ENCODE measurements at places on chromosomes 16 and 17.

DNA sequence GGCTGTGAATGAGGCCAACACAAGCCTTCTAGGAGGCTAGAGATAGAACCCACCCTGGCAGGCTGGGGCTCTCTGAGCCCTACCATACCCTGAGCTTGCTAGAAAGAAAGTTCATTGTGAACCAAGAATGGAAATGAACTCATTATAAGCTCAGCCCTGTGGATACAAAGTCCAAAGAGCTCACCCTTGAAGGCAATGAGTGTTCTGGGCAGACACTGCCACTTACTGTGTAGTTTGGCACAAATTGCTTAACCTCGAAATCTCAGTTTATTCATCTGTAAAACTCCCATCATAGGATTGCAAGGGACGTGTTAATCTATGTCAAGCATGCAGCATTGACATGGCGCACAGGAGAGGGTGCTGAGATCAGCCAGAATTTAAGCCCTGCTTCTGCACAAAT, 5.5 kb downstream of the KDM8 start:
- no peak for DNase-seq

- DNase-seq = no peak
Observed at GRCh38 chr17:3659541-3660111, 8.8 kb downstream of the TAX1BP3 start.

DNA sequence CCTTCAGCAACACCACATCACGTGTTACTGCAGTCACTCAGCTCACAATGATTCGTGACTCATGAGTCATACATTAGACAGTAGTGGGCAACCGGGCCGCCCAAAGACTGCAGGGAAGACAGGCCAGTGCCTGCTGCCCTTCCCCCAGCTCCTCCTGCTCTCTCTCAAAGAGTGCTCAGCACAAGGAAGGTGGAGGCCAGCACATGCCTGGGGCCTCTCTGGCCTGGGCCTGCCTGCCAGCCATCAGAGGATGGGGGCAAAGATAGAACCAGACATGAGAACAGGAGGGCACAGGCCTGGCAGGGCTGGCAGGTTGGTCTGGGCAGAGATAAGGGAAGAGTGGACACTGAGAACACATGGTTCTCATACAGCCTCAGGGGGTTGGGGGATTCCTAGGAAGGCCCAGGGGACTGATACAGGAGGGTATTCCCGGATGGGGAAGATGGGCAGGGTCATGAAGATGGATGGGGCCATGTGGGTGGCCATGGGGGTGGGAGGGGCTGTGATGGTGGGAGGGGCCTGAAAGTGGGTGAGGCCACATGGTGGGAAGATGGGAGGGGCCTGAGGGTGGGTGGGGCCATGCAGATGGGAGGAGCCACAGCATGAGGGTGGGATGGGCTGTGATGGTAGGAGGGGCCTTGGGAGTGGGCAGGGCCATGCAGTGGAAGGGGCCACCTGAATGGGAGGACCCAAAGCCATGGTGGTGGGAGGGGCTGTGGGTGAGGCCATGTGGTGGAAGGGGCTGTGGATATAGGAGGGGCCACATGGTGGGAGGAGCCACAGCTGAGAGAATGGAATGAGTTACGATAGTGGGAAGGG, 29.0 kb downstream of the KATNB1 start:
- DNase-seq = peak; percentile 14

GRCh38 chr16:1310832-1311200, 1.4 kb downstream of the UBE2I start:
- DNase-seq = no peak

- no peak for DNase-seq
Observed at GRCh38 chr17:66299711-66300110, 2.7 kb upstream of the PRKCA start.

DNA sequence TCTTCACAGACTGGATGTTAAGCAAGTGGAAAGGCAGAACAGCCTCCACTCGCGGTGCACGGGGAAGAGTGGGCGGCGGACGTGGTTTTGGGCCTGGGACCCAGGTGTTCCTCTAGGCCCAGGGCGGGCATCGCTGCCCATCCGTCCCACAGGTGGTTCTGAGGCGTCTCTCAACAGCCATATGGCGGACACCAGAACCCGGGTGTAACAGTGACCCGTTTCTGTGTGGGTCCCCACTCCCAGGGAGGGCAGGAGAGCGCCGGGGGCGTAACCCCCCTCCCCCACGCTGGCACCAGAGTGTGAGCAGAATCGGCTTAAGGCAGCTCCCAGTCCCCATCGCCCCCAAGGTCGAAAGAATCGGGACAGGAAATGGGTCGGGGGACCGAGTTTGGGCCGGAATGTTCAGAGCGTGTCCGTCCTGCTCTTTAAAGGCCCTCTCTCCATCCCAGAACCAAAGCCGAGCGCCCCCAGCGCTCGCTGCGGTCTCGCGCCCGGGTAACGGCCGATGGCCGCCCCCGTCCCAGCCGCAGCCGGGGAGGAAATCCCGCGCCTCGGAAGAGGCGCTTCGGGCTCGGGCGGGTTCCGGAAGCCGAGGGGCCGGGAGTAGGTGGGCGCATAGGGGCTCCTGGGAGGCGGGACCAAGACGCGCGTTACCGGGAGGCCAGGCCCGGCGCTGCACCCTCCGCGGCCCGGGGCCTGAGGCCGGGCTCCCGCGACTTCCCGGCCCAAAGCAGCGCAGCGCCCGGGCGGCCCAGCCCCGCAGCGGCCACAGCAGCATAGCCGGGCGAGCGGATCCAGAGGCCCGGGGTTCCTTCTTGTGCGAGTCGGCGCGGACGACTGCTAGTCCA, at the start of gene TK2:
TK2 (minus strand) TSS at position 839 of the 848 bp plus-strand sequence; CDS start at position 778, 61 bp downstream.
- DNase-seq = peak; percentile 39

- no peak for DNase-seq
Observed at GRCh38 chr16:78543023-78543422, 443.6 kb downstream of the WWOX start.

DNA sequence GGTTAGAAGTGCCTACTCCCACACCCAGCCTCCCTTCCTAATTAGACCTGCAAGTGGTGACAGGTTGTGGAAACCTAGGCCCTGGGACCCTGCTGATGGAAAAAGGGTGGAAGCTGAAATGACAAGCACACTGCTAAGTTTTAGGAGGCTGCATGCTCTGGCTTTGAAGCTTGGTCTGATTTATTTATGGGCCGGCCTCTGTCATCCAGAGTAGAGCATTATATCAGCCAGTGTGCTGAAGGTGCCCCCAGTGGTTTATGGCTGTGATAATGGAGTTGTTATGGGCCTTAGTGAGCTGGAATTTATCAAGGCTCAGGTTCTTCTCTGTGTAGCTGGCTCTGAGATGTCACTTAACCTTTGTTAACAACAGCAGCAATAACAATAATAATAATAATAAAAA, 142.6 kb downstream of the UTP18 start:
- no peak for DNase-seq

GRCh38 chr16:72989579-72990551, 58.1 kb downstream of the ZFHX3 start:
- no peak for DNase-seq

- no peak for DNase-seq
Observed at GRCh38 chr17:65820306-65820705, 258.9 kb upstream of the AXIN2 start.

DNA sequence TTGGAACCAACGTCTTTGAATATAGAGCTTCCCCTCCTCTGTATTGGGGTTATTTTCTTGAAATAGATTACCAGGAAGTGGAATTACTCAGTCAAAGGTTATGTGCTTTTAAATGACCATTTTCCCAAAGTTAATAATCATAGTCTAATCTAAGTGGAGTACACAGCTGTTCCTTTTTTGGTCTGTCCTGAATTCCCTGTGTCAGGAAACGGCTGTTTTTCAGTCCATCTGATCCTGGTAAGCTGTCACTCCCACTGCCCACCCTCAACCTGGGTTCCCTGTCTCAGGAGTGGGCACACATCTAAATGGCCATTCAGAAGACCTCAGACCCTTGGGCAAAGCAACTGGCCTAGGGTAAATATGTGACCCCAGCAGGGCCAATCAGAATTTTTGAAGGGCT, 57.6 kb upstream of the KSR1 start:
- no peak for DNase-seq

GRCh38 chr16:23320693-23321092, 18.6 kb downstream of the SCNN1B start:
- no peak for DNase-seq

GRCh38 chr17:61505846-61506627, 53.8 kb downstream of the TBX4 start:
- DNase-seq = no peak

- DNase-seq = peak; percentile 56
Observed at GRCh38 chr17:39225959-39226683, 376 bp upstream of the STAC2 start.

DNA sequence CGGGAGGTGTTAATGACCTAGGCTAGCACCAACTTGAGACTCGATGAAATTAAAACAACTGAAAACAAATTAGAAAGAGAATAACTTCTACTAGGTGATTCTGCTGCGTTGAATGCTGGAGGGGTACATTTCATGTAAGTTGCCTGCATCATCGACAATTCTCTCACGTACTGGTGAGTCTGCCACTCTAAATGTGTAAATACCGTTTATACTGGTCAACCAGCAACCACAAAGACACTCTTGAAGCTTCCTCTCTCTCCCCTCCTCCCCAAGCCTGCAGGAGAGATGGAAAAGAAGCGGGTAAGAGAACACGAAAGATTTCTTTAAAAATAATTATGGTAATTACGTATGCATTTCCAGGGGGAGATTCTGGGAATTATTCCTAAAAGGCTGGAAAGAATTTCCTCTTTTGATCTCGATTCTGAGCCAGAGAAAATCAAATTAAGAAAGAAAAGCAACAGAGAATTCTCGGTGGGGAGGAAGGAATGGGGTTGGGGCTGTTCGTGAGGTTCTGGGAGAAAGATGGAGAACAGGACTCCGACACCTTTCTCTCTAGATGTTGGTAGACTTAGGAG, 68.6 kb upstream of the MRTFB start:
- DNase-seq = no peak

GRCh38 chr17:44536090-44536953, 21.0 kb upstream of the FZD2 start:
- DNase-seq = no peak

DNA sequence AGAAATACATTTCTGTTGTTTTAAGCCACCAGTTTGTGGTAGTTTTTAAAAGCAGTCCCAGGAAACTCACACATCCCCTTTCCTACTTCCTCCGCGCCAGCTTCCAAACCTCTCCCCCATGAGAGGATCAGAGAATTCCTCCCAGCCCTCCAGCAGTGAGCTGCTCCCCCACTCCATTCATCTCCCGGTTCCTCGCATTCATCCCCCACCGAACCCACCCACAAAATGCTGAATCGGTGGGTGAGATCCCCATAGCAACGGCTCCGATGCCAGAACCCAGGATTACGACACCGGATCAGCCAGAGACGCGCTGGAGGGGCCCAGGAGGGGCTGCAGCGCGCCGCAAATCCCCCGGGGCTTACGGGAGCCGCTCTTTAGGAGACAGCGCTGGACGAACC, 251.4 kb upstream of the RPL38 start:
- no peak for DNase-seq

DNA sequence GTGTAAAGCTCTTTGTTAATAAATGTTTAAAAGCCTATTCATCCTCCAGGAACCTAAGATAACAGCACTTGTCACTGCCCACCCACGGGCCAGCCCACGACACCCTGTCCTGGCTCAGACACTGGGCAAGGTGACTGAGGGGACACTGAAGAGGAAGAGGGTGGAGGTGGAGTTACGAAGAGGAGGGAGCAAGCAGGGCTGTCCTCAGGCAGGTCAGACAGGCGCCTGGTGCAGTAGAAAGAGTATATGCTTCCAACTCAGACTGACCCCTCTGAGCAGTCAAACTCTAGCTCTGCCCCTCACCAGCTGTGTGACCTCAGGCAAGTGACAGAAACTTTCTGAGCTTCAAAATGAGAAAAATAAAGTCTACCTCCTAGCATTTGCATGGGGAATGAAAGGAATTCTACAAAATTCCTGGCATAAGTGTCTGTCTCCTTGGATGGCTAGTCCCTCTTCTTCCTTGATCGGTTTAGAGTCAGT, 22.8 kb downstream of the TEX2 start:
- DNase-seq = no peak

DNA sequence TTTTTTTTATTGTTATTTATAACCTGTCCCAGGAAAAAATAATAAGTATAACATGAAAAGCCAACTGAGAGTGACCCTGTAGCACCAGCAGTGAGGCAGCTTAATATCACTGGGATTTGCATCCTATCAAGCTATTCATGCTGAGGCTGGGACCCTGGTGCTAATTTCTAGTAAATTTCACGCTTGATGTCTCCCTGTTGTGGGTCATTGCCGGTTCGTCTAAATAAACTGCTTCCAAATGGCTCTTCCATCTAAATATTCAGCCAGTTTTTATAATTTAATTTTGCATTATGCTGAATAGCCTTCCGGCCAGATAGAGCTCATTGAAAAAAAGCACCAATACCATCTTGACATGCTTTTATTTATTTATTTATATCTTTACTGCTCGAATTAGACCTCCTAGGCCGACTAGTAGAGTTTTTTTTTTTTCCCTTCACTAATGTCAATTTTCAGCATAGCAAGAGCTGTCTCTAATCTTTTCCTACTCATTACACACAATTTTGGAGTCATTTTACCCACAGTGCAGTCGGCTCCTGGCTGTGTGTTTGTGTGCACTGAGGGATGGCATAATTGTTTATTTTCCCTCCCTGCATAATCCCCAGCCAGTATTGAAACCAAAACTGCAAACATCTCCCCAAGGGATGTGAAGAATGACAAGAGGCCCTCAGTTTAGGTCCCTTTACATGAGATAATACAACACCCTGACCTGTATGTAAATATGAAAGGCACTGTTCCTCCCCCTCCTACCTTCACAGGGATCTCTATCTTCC, 168.8 kb downstream of the AATF start:
- DNase-seq = no peak

DNA sequence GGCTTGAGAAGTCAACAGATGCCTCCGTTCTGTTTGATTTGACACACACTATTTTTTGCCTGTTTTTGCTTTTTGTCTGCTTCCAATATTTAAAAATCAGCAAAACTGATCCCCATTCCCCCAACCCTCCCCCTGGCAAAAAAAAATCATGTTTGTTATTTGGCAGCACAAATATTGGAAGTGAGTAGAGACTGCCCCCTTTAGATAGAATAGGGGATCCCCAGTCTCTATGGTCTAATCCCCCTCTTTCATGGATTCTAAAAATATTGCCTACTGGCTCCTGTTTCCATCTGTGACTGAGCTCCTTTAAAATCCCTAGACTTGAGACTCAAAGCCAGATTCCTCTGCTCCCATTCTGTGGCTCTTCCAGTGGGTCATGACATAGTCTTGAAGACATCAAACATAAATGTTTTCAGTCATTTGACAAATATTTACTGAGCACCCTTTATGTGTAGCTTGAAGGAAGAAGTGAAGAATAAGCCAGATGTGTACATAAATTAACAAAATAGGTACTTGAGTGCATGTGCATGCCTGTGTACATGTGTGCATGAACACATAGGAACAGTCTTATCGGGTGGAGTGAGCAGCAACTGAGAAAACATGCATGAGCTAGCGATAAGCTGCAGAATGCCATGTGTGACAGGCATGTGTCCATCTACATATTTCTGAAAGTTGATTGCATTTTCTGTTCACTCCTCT, 101.2 kb downstream of the SALL1 start:
- no peak for DNase-seq

- DNase-seq = no peak
Observed at GRCh38 chr17:81184555-81184954, 18.5 kb upstream of the AATK start.

DNA sequence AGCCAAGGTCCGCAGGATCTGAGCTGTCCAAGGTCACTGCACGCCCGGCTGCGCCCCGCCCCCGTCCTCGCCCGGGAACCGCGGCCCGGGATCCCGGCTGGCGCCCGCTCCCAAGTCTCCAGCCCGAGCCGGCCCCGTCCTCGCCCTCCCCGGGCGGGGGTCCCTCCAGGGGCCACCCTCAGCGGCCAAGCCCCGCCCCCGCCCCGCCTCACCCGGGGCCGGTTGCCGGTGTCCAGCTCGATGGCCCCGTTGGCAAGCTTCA, 216 bp downstream of the VPS9D1 start:
- no peak for DNase-seq

- DNase-seq = no peak
Observed at GRCh38 chr17:18904482-18904881, 46.6 kb downstream of the PRPSAP2 start.

All from CD8-positive, alpha-beta memory T cell (primary cell).